ENCODE measurements at places on chromosomes 11 and 22.

- no peak for DNase-seq
Observed at GRCh38 chr22:29301716-29302401, 4.6 kb upstream of the GAS2L1 start.

DNA sequence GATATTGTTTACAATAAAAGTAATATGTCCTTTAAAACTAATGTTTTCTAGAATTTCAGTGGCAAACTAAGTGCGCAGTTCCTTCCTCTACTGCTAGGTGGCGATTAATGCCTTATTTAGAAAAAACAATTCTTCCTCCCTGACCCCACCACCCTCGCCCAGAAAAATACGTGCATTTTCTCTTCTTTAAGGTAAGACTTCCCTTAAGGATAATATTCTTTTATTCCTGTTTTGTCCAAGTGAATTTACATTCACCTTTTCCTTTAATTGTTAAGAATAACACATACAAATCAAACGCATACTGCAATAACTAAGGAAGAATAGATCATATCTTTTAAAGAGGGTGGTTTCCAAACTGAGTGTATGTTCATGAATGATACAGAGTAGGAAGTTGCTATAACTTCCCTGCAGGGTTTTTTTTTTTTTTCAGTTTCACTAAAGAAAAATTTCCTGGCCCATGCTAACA, 17.0 kb upstream of the PSMA1 start:
- peak; percentile 15 for DNase-seq

DNA sequence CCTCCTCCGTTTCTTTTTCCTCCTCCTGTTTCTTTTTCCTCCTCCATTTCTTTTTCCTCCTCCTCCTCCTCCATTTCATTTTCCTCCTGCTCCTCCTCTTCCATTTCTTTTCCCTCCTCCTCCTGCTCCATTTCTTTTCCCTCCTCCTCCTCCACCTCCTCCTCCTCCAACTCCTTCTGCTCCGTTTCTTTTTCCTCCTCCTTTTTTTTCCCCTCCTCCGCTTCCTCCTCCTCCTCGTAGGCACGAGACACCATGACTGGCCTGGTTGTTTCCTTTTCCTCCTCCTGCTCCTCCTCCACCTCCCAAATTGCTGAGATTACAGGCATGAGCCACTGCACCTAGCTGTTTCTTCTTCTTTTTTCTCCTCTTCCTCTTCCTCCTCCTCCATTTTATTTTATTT, 25.6 kb upstream of the DRICH1 start:
- DNase-seq: no peak

GRCh38 chr11:47289856-47290255, 19.9 kb downstream of the MADD start:
- no peak for DNase-seq

GRCh38 chr22:29396126-29396525, 7.8 kb upstream of the AP1B1 start:
- DNase-seq: no peak

DNA sequence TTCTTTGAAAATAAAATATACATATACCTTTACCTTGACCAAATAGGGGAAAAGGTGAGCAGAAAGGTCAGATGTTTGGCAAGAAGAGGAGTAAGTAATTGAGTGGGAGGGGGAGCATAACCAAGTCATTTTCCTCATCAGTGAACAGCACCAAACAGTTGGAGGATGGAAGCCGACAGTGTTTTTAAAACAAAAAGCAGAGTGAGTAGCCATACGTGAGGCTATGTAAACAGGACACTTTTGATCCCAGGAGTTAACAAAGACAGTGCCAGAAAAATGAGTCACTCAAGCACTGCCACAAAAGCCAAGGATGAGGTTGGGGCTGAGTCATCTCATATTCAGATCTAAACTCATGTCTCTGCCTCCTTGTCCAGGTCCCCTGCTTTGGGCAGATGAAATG, 734.7 kb downstream of the KCNA4 start:
- DNase-seq: no peak

DNA sequence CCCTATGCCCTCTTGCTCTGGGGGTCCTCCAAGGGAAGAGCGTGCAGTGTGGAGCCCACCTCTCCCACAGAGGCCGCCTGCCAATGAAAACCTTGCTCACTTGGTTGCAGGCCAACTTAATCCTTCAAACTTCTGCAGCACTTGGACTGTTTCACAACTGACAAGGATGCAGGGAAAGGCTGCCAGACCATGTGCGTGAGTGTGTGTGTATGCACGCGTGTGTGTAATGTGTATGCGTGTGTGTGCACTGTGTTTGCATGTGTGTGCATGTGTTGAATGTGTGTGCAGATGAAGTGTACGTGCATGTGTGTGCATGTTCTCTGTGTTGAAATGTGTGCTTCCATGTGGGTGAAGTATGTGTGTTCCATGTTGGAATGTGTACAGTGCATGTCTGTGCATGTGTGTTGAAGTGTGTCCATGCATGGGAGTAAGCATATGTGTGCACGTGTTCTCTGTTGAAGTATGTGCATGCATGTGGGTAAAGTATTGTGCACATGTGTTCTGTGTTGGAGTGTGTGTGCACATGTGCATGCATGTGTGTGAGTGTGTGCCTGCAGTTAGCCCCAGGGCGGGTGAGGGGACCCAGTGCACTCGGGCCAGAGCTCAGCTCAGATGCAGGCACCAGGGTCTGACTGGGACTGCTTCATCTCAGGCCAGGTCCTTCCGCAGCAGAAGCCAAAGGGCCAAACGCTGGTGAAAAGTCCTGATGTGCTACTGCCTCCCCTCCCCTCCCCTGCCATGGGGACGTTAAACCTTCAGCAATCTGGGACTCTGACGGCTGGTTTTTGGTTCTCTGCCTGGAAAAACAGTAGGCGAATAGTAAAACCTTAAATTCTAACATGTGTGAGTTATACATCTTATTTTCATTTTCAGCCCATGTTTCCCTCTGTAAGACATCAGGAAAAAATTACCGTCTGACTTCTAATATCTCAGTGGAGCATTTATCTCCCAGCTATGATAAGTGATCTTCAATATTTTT, 72.0 kb downstream of the FLI1 start:
- DNase-seq: no peak

GRCh38 chr11:420911-421321, 6.1 kb upstream of the SIGIRR start:
- no peak for DNase-seq

- no peak for DNase-seq
Observed at GRCh38 chr11:113715882-113716625, 9.9 kb upstream of the TMPRSS5 start.

GRCh38 chr11:116403794-116404461, 368.9 kb downstream of the BUD13 start:
- no peak for DNase-seq

GRCh38 chr11:37500425-37500824, 902.4 kb upstream of the RAG2 start:
- no peak for DNase-seq

DNA sequence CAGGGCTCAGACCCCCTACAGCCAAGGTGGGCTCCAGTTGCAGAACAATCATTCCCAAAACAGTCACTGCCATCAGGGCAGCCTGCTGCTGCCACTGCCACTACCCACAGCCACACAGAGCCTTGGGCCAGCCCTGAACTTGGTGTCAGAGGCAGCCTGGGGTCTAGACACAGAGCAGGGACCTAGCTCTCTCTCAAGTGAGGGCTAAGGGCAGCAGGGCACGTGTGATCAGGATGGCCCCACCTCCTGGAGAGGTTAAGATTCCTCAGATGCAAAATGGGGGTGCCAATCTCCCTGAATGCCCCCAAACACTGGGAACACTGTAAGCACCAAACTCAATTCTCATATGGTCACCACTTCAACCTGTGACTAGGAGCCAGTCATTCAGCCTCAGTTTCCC, 15.6 kb downstream of the CABP7 start:
- no peak for DNase-seq

DNA sequence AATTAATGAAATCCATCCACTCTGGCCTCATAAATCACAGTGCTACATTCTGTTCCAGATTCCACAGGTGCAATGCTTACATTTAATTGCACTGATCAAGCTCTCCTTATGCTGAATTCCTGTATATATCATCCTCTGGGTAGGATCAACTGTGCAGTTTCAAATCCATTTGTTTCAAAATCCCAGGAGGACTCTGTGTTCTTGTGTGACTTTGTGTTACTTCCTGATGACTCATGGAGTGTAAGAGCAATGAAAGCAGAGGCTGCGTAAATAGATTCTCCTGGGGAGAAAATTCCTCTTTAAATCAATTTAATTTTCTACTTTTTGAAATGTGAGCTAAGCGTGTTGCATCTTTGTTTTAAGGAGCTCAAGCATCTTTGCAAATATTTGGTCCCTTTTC, 752.7 kb downstream of the METTL15 start:
- DNase-seq: no peak

DNA sequence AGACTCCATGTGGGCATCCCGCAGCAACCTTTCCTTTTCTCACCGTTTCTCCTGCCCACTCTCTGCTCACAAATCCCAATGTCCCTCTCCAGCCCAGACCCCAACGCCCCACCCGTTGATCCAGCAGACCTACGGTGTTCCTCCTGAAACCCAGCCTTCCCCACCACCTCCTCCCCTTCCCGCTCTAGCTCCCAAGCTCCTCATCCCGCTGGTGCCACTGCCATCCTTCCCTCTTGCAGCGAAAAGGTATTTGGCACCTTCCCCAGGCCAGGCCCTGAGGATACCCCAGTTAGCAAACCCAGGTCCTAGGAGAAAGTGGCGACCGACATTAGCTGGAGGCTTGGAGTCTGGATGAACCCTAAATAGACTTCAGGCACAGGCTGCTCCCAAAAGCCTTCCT, 84.0 kb upstream of the RTL6 start:
- no peak for DNase-seq

GRCh38 chr22:27022274-27022895, 365.0 kb downstream of the MIAT start:
- no peak for DNase-seq

- DNase-seq: no peak
Observed at GRCh38 chr11:134668796-134669195, 256.8 kb upstream of the B3GAT1 start.

DNA sequence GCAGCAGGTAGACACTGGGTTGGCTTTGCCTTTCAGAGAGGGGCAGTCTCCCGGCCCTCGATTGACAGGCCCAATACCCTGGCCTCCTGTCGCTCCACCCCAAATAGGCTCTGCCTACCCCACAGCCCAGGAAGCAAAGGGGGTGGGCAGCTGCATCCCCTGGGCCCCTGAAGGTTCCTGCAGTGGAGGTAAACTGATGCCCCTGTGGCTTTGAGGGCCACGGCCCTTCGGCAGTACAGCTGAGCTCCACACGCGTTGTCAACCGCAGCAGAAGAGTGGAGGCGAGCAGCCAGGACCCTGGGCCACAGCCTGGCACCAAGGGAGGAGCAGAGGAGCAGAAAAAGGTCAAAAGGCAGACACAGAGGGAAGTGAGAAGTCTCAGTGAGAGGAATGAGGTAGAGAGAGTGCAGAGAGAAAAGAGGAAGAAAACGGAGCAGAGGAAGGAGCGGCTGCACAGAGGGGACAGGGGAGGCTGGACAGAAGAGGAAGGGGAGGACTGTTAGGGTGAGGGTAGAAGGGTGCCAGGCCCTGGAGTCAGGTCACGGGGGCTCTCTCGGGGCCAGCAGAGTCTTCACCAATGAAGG, 64.0 kb downstream of the SLC22A12 start:
- DNase-seq: no peak

DNA sequence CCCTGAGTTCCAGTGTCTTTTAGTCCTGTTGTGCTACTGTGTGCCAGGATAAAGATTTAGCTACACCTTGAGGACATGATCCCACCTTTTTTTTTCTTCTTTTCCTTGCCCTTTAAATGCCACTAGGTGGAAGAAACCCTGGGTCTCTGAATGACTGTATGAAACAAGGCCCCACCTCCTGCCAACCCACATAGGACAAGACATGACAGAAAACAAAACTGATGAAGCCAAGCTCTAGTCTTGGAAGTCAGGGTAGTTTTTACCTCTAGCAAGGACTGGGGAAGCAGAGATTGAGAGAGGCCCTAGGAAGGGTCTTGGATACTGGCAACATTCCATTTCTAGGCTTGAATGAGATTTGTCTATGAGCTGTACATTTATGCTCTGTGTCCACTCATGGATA, 410.7 kb downstream of the MIAT start:
- DNase-seq: no peak

DNA sequence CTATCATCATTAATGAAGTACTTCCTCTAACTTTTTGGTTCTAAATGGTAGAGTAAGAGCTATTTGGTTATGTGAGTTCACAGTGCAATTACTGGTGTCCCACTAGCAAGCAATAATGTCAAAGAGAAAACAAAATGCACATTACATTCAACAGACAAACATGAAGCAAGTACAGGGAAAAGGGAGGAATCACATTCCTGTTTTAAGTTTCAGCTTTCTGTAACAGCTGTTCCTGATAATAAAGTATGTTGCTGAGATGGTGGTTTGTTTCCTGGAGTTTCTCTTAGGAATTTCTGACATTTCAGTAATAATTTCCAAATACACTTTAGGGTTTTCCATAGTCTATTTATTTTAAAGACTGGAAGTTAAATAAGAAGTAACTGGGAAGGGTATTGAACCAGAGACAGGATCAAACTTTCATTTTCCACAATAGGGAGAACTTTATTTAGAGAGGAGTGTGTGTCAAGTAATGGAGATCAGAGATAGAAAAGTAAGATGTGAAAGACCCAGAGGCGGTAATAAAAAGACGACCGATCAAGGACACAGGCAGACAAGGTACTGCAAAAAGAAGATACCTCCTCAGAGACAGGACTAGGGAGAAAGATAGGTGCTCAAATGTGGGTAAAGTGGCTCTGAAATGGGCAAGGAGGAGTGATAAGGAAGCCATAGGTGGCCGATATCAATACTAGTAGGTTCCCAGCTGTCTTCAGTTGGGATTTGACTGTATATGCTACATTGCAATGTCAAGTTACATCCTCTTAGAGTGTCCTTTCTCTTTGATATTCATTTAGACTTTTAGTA, 20.8 kb upstream of the CLNS1A start:
- DNase-seq: no peak

- no peak for DNase-seq
Observed at GRCh38 chr11:70522593-70523311, 124.4 kb downstream of the CTTN start.

- no peak for DNase-seq
Observed at GRCh38 chr11:86167499-86168164, 76.9 kb upstream of the EED start.

GRCh38 chr11:101478587-101479369, 105.0 kb downstream of the TRPC6 start:
- DNase-seq: no peak

DNA sequence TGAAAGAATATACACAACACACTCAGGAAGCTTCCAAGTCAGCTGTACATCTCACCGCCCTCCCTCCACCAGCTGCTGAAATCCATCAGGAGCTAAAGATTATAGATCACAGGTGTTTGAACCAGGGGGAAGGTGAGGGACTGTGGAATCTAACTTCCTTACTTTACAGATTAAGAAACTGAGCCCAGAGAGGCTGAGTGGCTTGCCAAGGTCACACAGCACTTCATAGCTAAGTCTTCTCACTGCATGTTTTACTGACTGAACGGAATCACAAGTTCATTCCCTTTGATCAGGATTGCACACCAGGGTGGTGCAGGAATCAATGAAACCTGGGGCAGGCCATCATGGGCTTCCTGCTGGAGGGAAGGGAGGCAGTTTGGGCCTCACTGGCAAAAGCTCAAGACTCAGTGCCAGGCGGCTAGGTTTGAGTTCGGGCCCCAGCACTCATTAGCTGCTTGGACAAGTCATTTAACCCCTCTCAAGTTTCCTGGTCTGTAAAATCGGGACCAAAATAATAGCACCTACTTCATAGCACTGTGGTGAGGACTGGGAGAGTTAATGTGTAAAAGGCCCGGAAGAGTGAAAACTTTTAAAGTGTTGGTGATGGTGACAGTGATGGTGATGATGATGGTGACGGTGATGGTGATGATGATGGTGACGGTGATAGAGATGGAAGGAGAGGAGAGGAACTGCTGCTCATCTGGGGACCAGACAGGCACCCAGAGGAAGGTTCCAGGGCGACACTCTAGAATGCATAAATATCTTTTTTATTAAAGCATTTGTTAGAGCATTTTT, 8.2 kb downstream of the CD5 start:
- peak; percentile 49 for DNase-seq
